HS-5 (cell line): ENCODE measurements at places on chromosomes 1 and 21.

GRCh38 chr1:162292422-162292849 lies 84.2 kb downstream of the SPATA46 start:
- peak; percentile 42 for DNase-seq

DNA sequence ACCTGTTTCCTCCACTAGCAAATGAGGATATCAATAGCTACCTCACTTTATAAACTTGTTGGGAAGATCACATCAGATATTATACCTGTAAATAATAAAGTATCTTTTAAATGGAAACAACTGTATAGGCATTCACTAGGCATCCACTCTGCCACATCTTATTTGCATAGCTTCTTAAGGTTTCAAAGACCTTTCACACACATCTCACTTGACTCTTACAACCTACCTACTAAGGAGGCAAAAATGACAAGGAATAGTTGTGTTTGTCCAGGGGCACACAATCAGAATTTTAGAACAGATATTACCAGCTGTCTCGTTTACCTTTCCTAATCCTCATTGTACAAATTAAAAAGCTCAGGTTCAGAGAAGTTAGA lies 51.5 kb downstream of the VANGL2 start:
- DNase-seq: no peak

- no peak for DNase-seq
Measured at GRCh38 chr1:34785875-34786470, 5.0 kb downstream of the GJB3 start.

DNA sequence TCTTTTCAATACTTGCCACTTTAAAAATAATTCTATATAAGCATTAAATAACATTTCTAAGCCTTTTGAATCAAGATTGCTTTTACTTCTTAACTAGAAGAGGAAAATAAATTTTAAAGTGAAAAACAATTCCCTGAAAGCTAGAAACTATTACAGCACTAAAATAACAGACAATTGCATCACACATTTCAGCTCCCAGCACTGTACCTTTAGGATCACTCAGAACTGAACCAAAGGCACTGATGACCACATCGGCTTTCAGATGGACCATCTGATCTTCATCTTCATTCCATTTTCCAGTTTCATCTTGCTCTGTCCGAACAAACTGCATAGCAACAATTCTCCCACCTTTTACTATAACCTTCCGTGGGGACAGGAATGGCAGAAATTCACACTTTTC lies 347.3 kb downstream of the DPYD start:
- DNase-seq: no peak

GRCh38 chr1:78224246-78224785 lies 178.6 kb downstream of the GIPC2 start:
- DNase-seq: no peak

DNA sequence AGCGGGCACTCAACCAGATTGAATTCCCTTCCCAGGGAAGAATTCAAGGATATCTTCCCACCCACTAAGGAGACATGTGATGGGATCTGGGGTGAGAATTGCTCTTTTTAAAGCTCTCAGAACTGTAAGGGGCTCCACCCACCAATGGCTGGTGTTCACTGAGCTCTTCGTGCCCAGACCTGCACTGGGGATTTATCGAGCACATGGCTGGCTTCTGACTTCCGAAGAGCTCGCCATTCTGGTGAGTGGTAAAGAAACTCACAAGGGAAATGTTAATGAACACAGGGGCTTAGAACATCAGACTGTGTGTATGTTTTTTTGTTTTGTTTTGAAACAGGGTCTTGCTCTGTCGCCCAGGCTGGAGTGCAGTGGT lies 9.8 kb downstream of the PADI3 start:
- DNase-seq: no peak

DNA sequence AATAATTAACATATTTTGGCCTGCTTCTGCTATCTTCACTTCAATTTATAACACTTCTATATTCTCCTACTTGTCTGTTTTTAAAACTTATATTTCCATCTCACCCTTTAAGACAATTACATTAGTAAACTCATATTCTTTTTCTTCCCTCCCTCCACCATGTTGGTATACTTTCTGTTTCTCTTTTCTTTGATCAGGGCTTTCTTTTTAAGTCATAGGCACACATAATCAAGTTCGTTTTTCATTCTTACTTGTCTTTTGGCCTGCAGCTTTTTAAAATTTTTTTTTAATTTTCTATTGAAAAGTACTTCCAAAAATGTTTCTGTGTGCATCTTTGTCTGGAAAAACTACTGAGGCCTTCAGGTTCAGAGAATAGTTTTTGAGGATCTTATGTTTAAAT lies 2.3 kb downstream of the PYHIN1 start:
- DNase-seq: no peak

GRCh38 chr1:29586991-29587745 lies 350.8 kb downstream of the PTPRU start:
- DNase-seq: no peak

GRCh38 chr1:212544110-212544509 lies 64.5 kb upstream of the ATF3 start:
- DNase-seq: no peak

DNA sequence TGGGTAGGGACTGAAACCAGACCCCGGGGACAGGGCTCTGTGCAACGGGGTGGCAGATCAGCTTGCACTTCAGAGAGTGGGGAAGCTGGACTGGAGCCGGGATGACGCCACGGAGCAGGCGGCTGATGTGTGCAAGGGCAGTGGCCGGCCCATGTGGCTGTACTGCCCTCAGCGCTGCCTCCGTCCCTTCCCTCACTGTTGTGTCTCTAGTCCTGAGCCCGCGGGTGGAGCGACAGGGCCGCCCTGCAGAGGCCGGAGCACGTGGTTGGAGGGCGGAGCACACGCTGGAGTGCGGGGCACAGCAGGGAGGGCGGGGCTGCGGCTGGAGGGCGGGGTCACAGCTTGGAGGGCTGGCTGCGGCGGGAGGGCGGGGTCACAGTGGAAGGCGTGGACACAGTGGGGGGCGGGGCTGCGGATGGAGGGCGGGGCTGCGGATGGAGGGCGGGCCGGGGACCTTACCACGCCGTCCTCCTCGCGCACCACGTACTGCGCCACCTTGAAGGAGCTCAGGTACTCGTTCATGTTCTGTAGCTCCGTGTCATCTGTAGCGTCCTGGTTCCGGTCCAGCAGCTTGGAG lies 52.4 kb downstream of the CHD5 start:
- DNase-seq: no peak

DNA sequence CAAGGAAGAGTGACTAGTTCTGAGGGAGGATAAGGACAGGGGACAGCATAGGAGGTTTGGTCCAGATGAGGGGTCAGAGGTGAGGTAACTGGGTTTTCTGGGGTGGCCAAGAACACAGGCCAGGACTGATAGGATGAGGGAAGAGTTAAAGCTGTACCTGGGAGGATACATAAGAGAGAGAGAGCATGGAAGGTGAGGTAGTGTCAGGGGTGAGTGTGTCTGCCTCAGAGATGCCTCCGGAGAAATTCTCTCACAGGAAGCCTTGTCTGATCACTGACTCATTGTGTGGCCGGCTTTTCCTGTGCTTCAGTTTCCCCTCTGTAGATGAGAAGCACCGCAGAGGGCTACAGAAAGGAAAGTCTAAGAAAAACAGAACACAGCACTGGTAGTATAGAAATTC lies 40.2 kb downstream of the FASLG start:
- no peak for DNase-seq

- no peak for DNase-seq
Measured at GRCh38 chr1:36942148-36942547, 92.2 kb downstream of the GRIK3 start.

GRCh38 chr1:147824798-147825197 lies 64.4 kb upstream of the GJA5 start:
- no peak for DNase-seq

DNA sequence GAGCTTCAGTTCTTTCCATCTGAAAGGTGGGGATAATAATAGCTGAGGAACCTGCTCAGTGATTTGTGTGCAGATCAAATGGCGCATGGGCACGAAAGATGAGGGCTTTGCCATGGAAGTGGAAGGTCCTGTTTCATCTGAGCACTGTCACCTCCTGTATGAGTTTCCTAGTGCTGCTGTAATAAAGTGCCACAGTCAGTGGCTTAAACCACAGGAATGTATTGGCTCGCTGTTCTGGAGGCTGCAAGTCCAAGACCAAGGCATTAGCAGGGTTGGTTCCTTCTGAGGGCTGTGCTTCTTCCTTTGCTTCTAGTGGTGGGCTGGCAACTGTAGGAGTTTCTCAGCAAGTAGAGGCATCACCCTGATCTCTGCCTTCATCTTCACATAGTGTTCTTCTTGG lies 51.1 kb upstream of the RBM15 start:
- DNase-seq: no peak

DNA sequence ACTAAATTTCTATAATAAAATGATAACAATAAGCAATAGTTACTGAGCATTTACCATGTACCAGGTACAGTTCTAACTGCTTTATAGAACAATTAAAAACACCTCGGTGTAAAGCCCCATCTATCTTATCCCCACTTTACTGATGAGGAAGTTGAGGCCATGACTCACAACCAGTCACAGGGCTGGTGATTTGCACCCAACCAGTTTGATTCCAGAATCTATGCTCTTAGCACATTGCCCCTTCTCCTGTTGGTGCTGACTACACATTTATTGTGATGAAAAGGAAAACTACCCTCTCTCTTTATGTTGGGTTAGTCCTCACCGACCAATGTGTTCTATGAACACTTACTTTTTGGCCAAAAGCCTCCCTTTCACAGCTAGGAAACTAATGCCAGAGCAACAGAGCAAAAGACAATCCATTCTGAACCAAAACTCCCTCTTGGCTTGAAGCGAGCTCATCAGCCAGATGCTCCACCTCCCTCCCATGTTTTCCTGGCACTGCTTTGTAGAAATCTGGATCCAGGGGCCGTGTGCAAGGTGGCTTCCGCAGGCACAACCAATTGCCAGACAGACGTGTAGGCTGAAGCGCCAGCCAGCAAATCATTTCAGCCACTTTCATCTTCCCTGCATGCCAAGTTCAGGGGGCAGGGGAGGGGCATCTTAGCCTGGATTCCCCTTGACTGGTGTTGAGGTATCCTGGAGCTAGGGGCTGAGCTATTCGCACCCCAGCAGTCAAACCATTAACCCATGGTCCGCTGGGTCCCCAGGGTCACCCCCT lies 32.0 kb upstream of the SLC30A1 start:
- DNase-seq: no peak

DNA sequence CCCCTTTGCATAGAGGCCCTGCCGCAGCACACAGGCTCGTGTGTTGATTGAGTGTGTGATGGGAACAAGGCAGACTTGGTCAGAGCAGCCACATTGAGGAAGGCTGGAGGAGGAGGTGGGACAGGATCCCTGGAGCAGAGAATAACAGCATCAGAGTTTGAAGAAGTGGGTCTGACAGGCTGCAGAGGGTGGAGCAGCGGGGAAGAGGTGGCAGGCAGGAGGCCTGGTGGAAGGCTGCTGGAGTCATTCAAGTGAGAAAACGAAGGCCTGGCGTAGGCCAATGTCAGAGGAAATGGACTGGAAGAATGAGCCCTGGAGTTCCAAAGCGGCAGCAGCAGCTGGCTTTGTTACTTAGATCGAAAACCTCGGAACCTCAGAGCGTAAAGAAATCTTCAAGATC lies 115.0 kb upstream of the GRIK3 start:
- no peak for DNase-seq

GRCh38 chr1:39445573-39445972 lies 45.9 kb upstream of the BMP8A start:
- DNase-seq: no peak

GRCh38 chr1:44417351-44418021 lies 12.4 kb downstream of the RNF220 start:
- DNase-seq: no peak

DNA sequence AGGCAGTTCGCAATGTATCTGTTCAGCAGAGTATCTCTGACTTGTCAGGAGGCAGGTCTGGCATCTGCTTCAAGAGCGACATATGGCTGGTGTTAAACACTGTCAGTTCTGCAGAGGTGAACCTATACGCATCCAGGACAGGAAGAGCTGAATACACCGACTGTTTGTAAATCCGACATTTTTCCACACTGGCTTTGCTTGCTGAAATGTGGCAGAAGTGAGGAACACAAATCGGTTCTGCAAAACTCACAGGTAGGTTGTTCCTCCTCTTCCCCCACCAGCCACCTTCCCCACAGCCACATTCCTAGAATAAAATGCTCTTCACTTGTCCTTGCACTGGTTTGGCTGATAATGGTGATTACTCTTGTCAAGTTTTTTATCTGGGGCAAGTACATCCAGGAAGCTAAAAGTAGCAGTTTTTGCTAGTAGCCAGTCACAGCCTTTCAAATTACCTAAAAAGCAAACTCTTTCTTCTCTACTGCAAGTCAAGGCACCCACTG lies 289.2 kb downstream of the GRIK1 start:
- DNase-seq: no peak

- no peak for DNase-seq
Measured at GRCh38 chr1:20448671-20449071, 37.3 kb downstream of the CAMK2N1 start.

DNA sequence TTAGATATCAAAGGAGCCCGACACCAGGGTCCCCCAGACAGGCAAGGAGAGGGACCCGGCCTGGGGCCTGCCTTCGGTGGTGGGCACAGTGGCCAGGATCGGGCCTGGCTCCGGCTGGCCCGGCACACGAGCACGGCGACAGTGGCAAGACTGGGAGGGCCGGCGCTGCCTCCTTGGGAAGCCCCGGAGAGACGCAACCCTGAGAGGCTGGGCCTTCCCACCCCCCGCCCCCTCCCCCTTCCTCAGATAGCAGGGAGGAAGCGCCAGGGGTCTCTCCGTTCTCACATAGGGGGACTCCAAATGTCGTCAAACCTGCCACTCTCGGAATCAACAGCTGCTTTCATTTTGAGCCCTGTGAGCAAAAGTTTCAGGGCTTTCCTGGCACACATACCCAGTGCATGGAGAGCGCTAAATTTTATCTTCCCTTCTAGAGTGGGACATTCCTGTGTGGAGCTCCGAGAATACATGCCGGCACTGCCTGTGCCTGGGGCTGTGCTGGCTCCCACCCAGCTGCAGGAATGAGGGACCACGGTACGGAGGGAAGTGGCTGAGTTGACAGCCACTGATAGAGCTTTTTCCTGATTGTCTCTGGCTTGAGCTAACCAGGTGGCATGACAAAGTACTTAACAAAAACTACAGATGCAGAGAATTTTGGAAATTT lies 62.4 kb downstream of the CD247 start:
- no peak for DNase-seq

- DNase-seq: no peak
Measured at GRCh38 chr1:40394491-40395172, 21.1 kb downstream of the SMAP2 start.

DNA sequence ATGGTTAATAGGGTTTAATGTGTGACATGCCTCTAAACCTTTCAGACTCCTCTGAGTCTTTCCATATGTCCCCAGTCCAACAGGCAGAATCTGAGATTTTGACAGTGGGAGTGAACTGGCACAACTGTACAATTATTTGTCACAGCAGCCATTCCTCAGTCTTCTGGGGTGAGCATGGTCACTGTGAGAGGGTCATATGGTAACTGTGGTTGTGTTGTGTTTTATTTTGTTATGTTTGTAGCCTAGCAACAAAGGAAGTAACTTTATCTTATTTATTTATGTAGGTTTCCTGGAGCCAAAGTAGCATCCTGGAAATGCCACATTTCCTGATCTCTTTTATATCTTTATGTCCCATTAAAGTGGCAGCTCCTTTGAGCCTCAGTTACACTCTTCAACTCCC lies 1067.9 kb downstream of the TTLL7 start:
- DNase-seq: no peak

GRCh38 chr1:229152311-229152710 lies 118.6 kb upstream of the RAB4A start:
- DNase-seq: no peak

GRCh38 chr1:150968491-150968890 lies 6.1 kb downstream of the CERS2 start:
- DNase-seq: no peak

GRCh38 chr21:27026501-27026900 lies 59.6 kb upstream of the ADAMTS5 start:
- no peak for DNase-seq
